ENCODE measurements at places on chromosomes 5 and 9. TPM values are rescaled to one million over a fixed set of nuclear protein-coding genes. Genes with fewer than 3 reads are reported as not detected.

Gene TPPP
- total RNA-seq, result 18.7 TPM

DNA sequence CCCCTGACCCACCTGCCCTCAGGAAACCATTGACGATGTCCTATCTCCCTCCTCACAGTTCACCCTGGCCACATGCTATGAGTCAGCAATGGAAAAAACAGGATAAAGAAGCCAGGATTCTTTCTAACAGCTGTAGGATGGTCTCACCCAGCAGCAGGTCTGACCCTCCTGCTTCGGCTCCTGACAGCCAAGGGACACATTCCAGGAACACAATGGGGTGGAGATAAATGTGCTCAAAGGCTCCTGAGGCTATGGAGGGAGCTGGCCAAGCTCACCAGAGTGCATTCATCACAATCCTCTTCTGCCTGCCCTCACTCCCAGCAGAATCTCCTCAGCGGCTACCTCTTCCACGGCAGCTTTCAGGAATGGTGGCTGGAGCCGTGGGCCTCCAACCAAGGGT, 170.3 kb downstream of the PJA2 start:
- no peak for DNase-seq

Gene PHF24
- 0.03 TPM for total RNA-seq

DNA sequence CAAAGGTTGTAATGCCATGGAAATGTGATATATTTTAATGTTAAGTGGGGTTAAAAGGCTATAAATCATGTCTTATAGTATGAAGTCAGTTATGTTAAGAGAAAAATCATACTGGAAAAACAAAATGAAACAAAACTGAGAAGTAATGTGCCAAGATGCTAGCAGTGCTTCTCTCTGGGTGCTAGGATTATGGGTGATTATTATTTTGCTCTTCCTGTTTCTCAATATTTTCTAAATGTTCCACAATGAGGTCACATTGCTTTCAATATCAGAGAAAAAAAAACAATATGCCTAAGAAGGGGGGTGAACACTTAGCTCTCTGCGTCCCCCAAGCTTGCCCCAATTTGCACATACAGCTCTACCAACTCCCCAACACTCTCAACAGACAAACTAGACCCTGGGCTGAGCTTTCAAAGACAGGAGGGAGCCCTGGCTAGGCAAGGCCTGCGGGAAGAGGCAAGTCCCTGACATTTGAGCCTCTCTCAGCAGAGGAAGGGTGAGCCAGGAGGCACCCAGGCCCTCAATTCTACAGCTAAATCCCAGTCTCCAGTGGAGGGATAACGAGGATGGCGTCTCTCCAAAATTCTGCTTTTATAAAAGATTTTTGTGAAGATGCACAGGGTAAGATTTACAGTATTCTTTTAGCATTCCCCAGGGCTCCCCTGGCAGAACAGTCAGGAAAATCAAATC, 24.4 kb downstream of the WHRN start:
- no peak for DNase-seq

Gene PDE6A
- not detected for total RNA-seq

GRCh38 chr9:37936965-37937364, 33.0 kb upstream of the SLC25A51 start:
- DNase-seq, result peak; percentile 69

Gene PKD2L2
- 0.32 TPM for total RNA-seq

DNA sequence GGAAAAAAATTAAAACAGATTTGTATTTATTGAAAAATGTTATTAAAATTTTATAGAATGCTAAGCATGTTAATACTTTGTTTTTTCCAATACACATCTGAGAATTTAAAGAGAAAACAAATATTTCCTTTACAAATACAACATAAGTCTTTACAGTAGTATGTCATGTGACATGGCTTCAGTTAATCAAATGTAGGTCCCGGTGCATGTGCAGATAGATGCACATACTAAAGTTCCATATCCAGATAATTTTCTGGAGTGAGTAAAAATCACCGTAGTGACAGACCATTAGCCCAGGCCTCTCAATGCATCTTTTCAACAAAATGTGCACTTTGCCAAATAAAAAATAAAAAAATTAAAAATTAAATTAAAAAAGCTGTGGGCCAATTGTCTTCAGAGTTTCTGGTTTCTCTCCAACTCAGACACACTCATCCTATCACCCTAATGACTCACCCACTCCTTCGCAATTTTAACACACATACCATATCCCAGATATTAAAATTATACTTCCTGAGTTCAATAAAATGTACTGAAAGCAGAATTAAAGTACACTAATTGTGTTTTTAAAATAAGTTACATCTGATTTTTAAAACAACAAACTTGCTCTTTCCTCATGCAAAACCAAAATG, 508.1 kb downstream of the NR2F1-AS1 start:
- no peak for DNase-seq

Gene CCDC183
- 5.0 TPM for total RNA-seq

- DNase-seq, result no peak
Observed at GRCh38 chr9:80948876-80949275, 740.5 kb downstream of the TLE1 start.

- DNase-seq, result no peak
Observed at GRCh38 chr5:105751908-105752307, 1918.8 kb downstream of the EFNA5 start.

DNA sequence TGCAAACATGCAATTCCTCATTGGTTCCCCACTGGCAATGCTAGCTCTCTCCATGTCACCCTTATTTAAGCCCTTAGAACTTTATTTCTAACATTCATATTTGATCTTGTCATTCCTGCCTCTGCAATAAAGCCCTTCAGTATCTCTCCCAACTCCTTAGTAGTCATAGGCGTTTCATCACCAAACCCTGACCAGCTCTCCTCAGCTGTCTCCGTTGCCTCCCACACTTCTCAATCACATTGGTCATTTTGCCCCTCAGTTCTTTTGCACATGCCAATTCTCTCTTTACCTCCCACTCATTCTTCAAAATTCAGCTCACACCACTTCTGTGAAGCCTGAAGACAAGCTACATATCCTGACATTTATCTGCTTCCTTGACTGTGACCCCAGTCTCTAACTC, 2.8 kb upstream of the RUSC2 start:
- DNase-seq, result no peak

Gene MIER3
- total RNA-seq, result 14.0 TPM

DNA sequence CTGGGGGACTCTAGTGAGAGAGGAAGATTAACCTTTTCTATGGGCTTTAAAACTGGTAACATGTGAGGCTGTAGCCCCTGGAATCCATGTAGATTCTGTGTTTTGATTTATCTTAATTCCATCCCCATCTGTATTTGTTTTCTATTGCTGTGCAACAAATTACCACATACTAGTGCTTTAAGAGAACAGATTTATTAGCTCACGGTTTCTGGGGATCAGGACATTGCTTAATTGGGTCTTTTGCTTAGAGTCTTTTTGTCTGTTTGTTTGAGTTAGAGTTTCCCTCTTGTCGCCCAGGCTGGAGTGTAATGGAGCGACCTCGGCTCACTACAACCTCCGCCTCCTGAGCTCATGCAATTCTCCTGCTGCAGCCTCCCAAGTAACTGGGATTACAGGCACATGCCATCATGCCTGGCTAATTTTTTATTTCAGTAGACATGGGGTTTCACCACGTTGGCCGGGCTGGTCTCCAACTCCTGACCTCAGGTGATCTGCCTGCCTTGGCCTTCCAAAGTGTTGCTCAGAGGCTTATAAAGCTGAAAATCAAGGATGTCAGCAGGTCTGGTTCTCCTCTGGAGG, 29.9 kb upstream of the GNA14 start:
- no peak for DNase-seq

Gene CDH9
- not detected for total RNA-seq

Gene GALNT12
- total RNA-seq, result 0.68 TPM

GRCh38 chr5:96312383-96312782, 120.7 kb downstream of the PCSK1 start:
- no peak for DNase-seq

Gene FBXO10
- 5.5 TPM for total RNA-seq

DNA sequence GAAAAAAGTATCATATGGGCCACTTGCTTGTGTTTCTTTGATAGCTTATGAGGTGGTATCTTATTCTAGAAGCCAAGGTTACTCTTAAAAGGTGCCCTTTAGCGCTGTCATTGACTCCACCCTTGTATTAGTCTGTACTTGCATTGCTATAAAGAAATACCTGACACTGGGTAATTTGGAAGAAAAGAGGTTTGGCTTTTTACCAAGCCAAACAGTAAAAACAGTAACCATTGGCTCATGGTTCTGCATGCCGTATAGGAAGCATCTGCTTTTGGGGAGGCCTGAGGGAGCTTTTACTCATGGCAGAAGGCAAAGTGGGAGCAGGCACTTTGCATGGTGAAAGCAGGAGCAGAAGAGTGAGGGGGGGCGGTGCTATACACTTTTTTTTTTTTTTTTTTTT, 87.4 kb downstream of the TEK start:
- DNase-seq, result no peak

GRCh38 chr9:94613003-94613402, 19.4 kb upstream of the FBP2 start:
- no peak for DNase-seq

Gene MAP1B
- total RNA-seq, result 94.9 TPM

Measured in right cardiac atrium (tissue), 5 donors.